ENCODE measurements at places on chromosomes 3 and 15.

DNA sequence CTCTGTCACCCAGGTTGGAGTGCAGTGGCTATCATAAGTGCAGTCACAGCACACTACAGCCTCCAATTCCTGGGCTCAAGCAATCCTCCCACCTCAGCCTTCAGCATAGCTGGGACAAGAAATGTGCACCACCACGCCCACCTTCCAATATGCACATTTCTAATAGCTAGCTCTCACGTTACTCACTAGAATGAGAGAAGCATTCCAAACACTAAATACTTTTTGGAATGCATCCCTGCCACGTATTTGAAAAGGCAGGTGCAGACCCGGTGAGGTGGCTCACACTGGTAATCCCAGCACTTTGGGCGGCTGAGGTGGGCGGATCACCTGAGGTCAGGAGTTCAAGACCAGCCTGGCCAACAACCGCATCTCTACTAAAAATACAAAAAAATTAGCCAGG lies 7.6 kb upstream of the TCF12 start:
- DNase-seq = no peak

GRCh38 chr3:76107935-76108570 lies 322.7 kb upstream of the ZNF717 start:
- no peak for DNase-seq

- no peak for DNase-seq
Observed at GRCh38 chr3:43247561-43248184, 38.7 kb upstream of the SNRK start.

DNA sequence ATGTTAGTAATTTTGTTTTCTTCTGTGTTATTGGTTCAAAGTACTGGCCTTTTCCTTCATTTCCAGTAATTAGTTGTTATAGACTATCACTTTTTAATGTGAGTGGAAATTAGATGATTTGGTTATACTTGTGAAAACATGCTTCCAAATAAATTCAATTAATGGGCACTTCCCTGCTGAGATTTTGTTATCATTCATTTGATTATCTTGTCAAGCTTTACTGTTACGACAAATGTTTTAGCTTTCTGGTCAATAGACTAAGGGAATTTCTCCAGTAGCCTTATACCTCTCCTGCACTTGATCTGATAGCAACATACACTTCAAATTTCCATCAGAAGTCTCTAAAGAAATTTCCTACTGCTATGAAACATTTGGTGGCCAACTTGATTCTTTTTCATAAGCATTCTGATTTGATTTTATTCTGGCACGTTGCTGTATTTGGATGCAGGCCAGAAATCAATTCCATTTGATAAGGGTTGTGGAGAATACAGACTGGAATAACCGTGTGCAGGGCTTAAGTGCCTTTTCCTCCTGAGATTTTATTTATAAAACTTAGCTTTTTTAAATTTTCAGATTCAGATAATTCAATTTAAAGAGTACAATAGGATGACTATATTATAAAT lies 573.8 kb upstream of the NAALADL2 start:
- no peak for DNase-seq

- no peak for DNase-seq
Observed at GRCh38 chr3:107985496-107985895, 105.3 kb downstream of the CD47 start.

- no peak for DNase-seq
Observed at GRCh38 chr3:61778095-61778494, 216.7 kb downstream of the PTPRG start.

GRCh38 chr3:159850481-159850880 lies 138.2 kb upstream of the IL12A start:
- DNase-seq = no peak

GRCh38 chr3:14177580-14178246 lies 688 bp downstream of the XPC start:
- DNase-seq = no peak

- DNase-seq = peak; percentile 27
Observed at GRCh38 chr3:171286580-171287249, 173.5 kb downstream of the TNIK start.

- no peak for DNase-seq
Observed at GRCh38 chr3:156397534-156397933, 157.4 kb downstream of the SSR3 start.

DNA sequence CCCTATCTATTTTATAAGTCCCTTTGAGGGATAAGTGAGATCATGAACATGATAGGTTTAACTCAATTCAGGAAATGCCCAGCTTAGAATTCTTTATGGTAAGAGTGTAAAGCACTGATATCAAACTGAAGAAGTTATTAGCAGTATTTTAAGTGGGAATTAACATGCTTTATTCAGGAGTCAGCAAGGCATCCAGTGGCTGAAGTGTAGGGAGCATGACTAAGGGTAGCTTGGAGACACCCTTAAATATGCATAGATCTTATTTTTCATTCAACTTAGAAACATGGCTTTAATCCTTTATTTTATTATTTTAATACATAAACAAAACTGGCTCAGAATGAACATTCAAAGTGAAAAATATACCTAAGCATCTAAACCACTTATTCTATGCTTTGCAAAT lies 158.3 kb upstream of the LPP start:
- DNase-seq = no peak

GRCh38 chr15:74541494-74542165 lies 610 bp downstream of the ARID3B start:
- DNase-seq = no peak

DNA sequence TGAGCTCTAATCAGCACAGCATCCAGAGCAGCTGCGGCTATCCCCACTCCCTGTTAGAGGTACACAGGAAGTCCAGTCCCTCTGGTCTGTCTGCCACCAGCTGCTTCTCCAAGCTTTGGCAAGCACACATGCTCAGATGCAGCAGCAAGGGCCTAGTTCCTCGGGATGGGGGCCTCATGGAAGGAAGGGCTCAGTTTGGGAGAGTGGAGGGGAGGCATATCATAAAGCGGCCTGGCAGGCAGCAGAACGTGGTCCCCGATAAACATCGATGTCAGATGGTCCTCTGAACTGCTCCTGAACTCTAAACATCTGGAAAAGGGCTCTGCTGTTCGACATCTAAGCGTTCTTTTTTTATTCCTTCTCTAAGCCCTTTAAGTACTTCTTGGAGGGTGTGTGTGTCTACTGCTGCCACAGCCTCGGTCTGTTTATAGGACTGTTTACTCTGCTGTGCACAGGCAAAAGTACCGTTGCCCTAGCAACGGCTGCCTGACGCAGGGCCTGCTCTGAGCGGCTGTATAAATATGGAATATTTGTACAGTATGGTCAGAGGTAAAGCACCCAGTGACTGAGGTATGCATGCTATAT lies 74.6 kb downstream of the PRICKLE2 start:
- peak; percentile 77 for DNase-seq

- DNase-seq = no peak
Observed at GRCh38 chr15:99151156-99151555, 46.3 kb downstream of the SYNM start.

DNA sequence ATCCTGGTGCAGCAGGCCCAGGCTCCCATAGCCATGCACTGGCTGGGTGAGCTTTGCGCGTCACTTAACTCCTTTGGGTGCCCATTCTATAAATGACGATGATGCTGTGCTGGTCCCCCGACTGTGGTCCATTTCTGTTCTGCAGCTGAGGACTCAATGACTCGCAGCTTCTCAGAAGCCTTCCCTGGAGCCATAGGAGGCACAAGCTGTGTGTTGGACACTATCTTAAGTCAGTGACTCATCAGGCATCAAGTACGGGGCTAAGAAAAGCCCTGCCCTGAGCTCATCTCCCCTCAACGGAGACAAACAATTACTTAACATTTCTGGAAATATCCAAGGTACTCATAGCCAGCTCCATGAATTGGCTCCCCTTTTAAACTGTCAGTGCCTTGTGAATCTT lies 13.8 kb upstream of the MUSTN1 start:
- DNase-seq = no peak

DNA sequence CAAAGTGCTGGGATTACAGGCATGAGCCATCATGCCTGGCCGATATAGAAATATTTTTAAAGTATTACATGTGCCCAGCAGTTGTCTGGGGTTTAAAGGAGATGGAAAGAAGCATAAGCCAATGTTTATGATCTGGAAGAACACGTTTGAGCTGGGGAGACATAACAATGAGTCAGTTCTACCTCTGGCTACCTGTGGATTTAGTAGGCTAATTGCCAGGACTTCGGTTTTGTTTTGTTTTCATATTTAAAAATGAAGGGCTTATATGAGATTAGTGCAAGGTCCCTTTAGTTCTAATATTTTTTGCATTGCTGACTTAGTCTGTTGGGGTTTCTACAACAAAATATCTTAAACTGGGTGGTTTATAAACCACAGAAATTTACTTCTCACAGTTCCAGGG lies 22.9 kb upstream of the TNFSF10 start:
- no peak for DNase-seq

GRCh38 chr15:68479870-68480269 lies 47.9 kb upstream of the ITGA11 start:
- no peak for DNase-seq

GRCh38 chr3:117531078-117531767 lies 821.6 kb downstream of the TUSC7 start:
- DNase-seq = no peak

DNA sequence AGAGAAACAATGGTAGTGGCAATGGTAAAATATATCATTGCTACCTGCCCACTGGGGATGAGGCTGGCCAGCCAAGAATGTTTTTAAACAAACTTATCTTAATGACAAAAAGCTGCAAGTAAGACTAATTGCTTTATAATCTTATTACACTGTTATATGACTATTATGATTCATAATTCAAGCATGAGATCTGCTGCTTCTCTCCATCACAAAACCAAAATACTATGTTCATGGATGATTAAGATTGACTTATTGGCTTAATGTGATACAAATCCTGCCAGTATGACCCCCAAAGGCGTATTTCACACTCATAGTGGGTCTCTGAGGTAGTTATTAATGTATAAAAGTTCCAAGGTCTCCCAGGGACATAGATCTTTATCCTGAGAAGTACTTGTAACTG lies 52.6 kb downstream of the FBN1 start:
- no peak for DNase-seq

GRCh38 chr3:129555153-129555550 lies 12.2 kb downstream of the H1-8 start:
- no peak for DNase-seq

DNA sequence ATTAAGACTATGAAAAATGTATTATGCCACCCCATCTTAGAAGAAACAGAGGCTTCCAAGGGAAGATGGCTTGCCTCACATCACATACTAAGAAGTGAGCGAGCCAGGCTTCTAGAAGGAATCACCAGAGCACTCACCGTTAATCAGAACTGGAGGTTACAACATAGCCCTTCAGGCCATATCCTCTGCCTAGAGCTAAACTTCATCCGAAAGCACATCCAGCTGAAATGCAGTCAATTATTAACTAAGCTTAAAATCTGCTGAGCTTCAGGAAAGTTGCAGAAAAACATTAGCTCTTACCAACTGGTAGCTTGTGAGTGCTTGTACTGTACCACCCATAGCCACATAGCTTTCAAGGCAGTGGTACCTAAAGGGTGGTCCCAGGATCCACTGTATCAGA lies 483.2 kb downstream of the TBL1XR1 start:
- no peak for DNase-seq

DNA sequence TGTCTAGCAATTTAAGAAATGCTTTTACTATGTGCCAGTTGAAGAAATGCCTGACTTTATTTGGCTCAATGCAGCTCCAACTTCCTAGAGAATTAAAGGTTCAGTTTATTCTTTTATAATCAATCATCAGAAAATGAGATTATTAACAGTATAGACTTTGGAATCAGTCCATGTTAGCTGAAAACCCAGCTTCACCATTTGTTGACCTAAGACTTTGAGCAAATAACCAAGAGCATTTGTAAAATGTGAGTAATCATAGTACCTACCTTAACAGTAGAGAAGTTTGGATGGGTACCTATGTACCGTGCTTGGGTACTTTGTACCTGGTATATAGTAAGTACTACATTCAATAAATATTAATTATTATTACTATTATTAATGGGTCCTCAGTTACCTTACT lies 105.9 kb downstream of the RARB start:
- no peak for DNase-seq

- DNase-seq = no peak
Observed at GRCh38 chr3:113523241-113523640, 8.3 kb upstream of the SPICE1 start.

GRCh38 chr3:14047027-14047426 lies 77.6 kb downstream of the CHCHD4 start:
- DNase-seq = no peak

DNA sequence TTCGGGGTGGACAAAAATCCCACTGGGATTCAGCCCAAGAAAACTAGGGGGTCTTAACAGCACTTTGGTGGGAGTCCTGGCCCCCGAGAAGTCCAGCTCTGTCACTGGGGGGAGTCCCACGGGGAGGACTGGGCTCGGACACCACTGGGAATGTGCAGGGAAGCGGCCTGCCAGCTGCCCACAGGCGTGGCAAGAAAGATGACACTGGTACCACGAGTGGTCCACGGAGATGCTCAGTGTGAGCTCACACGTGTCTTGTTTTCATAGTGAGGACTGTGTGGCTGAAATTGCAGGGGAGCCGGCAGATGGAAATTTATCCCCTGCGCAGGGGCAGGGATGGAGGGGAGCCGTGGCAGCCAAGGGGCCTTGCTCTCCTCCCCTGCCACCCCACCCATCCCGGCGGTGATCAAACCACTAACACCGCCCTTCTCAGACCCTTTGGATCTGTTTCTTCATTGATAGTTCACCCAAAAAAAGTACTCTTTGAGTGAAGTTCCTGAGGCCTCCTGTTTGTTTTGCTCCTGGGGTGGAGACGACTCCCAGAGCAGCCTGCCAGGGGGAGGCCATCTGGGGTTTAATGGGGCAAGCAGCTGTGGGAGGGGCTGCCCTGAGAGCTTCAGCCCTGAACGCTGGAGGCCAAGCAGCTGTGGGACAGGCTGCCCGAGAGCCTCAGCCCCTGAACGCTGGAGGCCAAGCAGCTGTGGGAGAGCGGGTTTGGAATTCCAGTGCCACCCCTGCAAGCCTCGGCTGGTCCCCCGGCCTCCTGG lies 130.9 kb downstream of the LRRK1 start:
- no peak for DNase-seq

DNA sequence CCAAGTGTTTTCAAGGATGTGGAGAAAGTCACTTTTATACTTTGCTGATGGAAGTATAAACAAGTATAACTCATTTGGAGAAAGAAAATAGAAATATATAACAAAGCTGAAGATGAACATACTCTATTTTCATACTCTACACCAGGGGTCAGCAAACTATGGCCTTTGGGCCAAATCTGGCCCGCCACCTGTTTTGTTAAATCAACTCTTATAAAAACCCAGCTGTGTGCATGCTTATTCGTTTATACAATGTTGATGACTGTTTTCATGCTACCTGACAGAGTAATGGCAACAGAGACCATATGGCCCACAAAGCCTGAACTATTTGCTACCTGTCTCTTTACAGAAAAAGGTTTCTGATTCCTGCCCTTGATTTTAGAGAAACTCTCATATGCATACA lies 124.0 kb downstream of the NR1D2 start:
- DNase-seq = no peak

- DNase-seq = no peak
Observed at GRCh38 chr15:76932135-76932966, 802 bp downstream of the RCN2 start.
